Stimulated activated CD8-positive, alpha-beta memory T cell treated with anti-CD3 and anti-CD28 coated beads, Interleukin-15, amount 100 ng/mL, for 48 hours (primary cell): ENCODE measurements at places on chromosomes 11 and 22.

- DNase-seq: no peak
These were observed 109.8 kb downstream of the ATXN10 start for GRCh38 chr22:45781459-45781858.

DNA sequence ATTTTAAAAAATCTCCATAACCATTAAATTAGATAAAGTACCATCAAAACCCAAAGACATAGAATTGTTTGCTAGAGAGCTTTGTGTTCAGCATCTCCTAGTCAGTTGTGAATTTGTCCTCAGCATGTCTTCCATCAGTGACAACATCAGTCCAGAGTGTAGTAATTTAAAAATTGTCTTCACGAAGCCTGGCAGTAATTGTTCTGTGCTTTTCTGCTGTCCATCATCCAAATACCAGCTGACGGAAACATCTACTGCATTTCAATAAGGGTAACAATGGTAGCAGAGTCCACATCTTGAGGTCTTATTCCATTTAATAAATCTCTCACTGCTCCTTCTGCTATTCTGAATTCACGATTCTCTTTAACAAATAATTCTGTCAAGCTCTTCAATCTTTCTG is 121.5 kb downstream of the ATXN10 start:
- no peak for DNase-seq

DNA sequence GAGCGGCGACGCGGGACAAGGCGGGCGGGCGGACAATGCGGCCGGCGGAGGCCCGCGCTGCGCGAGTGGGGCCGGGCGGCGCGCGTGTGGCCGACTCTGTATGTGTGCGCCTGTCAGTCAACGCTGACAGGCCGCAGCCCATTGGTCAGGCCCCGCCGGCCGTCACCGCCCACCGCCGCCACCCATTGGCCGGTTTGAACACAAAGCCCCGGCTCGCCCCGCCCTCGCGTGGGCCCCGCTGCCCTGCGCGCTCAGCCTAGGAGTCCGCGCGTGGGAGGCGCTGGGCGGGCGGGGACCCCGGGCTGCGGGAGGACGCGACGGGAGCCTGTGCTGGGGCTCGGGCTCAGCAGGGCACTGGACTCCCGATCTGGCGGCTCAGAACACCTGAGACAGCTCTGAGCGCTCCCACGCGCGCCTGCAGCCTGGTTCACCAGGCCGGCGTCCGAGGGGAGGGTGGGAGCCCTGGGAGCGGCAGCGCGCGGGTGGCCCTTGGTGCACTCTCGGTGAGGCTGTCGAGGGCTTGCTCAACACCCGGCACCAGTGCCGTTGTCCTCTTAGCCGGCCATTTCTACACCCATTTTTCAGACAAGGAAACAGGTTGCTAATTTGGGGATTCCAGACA is at the start of gene SUN2:
Gene SUN2 (minus strand): TSS at position 88 of the 622 bp plus-strand sequence. CDS start 3,370 bp downstream, outside the sequence.
- DNase-seq: peak; percentile 88

DNA sequence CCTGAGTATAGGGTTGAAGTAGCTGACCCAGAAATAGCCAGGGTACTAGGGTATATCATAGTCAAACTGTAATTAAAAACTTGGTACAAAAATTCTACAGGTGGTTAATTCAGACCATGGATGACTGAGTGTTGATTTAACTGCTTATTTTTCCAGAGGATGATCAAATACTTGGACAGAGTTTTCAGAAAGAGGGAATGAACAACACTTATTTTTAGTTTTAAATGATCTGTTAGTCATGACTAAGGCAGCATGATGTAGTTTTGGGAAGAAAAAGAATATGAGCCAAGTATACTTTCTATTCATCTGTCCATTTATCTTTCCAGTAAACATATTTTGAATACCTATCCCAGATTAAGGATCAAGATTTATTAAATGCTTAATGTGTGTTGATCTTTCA is 19.8 kb upstream of the CCDC89 start:
- no peak for DNase-seq

DNA sequence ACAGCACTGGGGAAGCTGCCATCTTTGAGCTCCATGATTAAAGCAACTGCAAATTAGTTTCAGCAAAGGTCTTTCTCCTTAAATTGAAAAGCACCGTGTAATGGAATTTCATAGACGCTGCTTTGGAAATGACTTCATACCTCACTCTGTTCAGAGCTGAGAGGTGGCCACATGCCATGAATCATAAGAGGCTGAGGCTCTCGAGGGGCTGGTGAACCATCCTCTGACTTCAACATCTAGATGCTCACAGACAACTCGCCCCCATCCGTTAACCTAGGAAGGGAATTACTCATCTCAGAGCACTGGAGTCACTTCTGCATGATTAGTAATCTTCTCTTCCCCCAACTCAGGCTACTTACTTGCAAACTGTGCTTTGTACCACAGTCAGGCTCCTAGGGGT is 122.3 kb downstream of the RCN1 start:
- DNase-seq: peak; percentile 57

DNA sequence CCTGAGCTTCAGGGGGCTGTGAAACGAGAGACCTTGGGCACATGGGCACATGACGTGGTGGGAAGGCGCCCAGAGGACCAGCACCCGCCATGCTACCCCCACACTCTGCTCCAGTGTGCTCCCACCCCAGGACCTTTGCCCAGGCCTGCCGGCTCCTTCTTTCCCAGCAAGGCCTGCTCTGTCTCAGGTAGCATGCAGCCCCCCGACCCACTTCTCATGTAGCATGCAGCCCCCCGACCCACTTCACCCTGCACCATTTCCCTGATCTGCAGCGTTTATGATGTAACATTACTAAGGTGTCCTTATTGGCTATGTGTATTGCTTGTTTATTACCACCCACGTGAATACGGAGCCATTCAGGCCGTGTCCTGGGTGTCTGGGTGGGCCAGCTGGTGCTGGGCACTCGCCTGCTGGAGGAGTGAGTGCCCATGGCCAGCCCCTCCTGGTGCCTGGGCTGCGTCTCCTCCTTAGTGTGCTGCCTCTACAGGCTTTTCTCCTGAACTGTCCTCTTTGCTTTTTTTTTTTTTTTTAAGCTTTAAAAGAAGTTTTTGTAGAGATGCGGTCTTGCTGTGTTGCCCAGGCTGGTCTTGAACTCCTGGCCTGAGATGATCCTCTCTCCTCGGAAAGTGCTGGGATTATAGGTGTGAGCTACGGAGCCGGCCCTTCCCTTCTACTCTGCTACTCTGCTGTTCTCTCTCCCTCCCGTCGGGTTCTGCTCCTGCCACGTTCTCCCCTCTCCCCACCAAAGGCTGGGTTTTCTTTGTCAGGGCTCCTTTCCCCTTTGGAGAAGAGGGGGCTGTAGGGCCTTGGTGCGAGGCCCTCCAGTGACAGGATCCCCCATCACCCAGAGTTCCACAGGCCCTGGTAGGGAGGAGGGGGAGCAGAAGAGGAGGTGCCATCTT is 29.4 kb downstream of the LRP5 start:
- DNase-seq: no peak

- DNase-seq: no peak
These were observed 422 bp upstream of the LGR4 start for GRCh38 chr11:27473017-27473406.

DNA sequence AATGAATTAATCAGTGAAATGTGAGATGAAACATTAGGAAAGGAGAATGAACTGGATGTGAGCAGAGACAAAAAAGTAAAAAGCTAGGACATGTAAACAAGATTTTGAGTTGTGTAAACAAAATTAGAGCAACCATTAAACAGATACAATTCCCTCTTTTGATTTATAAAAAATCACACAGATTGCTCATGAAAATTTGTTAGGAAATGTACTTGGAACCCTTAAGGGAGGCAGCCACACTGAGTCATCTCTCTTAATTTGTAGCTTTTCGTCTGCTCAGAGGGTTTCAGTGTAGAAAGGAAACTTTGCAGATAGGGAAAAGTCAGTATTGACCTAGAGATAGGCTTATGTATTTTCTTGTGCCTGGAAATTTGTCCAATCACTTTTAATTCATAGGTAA is 49.6 kb upstream of the ME3 start:
- no peak for DNase-seq

DNA sequence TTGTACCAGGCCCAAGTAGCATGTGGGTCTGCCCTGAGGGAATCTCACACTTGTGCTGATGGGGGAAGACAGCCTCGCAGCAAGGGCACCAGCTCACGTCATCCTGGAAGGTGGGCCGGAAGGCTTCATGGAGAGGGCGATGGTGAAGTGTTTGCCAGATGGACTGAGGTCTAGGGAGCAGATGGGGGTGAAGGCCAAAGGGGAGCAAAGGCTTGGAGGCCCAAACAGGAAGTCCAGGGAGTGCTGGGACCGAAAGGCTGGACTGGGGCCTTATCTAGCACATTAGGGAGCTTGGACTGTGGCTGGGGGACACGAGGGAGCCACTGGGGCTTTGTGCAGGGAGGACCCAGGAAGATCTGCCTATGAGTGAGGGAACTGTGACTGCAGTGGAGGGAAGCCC is 1.2 kb upstream of the TNFRSF13C start:
- no peak for DNase-seq

- no peak for DNase-seq
These were observed 69.0 kb upstream of the ZBED5 start for GRCh38 chr11:10926801-10927211.

DNA sequence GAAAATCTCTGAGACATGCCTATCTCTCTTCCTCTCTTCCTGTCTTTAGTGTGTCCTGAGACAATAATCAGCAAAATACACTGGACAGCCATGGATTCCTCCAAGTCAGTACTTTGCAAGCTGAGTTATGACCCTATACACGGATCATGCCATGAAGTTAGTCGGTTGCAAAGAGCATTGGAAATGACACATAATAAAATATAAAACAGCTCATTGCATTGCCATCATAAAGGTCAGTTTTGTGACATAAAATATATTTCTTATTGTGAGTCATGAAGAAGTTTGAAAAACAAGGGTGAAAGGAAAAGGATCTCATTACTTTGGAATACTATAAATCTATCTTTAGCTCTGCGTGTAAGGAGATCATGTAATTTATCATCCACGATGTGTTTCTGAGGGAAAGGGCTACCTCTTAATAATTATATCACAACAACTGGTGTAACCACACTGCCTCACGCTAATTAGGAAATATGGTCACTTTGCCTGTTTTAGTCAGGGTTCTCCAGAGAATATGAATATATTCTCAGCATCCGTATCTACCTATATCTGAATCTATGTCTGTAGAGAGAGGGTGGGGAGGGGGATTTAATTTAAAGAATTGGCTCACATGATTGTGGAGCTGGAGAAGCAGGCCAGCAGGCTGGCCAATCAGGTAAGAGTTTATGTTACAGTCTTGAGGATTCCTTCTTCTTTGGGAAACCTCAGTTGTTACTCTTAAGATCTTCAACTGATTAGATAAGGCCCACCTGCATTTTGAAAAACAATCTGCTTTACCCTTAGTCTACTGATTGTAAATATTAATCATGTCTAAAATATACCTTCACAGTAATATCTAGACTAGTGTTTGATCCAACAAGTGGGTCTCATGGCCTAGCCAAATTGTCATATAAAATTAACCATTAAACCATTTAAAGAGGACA is 198.8 kb downstream of the FAT3 start:
- no peak for DNase-seq

- DNase-seq: no peak
These were observed 52.4 kb upstream of the CD5 start for GRCh38 chr11:61049859-61050258.
